ENCODE measurements at places on chromosomes 6 and 20.

DNA sequence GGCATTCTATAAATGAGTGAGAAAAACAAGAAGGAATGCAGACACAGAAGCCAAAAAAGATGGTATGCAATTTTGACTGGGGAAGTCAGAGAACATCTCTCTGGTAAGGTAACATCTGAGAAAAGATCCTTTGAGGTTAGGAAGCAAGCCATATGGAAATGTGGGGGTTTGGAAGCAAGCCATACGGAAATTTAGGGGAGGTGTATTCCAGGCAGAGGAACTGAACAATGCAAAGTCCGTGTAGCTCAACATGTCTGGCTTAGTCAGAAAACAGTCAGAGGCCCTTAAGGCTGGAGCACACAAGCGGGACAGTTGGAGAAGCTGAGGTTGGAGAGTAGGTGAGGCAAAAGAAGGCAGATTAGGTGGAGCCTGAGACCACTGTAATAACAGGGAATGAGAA, 35.3 kb downstream of the RALGAPA2 start:
- DNase-seq, result no peak

DNA sequence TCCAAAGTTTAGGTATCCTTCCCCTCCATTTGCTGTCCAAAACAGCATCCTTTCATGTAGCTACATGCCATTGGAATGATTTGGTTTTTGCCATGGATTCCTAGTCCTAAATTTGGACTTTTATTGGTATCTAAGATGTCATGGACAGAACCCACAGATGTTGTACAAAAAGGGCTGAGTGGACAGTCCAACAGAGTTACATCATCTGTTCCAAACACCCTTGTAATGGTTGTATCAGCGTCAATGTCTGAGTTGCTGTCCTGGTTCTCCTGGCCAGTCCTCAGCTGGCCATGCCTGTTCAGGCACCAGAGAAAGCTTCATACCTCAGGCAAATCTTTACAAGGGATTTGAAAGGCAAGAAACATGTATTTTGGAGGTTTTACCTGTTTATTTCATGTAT, 191.3 kb downstream of the ESR1 start:
- DNase-seq, result no peak

DNA sequence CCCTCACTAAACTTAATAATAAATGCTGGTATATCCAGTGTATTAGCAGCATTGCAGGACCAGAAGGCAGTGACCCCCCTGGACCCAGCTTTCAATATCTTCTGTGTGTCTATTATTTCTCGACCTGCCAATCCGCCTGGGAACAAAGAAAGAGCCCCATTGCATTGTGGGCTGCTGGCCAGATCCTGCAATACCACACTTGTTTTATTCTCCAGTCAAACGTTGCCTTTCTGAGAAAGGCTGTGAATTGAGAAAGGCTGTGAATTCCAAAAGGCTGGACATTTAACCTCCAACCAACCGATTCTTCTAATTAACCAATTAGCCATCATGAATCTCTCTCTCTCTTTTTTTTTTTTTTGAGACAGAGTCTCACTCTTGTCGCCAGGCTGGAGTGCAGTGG, 1.5 kb upstream of the MTO1 start:
- no peak for DNase-seq

DNA sequence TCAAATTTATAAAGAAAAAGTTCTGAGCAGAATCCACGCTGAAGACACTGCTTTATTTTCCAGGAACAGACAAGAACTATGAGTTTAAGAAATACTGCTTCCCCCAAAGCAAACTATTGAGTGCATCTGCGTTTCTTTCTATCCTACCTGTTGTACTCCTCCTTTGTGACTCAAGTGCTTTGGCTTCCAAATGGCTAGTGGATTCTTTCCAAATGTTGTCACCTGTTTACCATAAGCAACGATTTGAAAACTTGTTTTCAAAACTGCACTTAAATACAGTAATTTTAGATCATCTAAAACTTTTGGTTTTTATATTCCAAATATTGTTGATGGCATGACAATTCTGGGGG, 9.5 kb downstream of the PXDC1 start:
- DNase-seq, result no peak

GRCh38 chr6:47724300-47724699, 25.9 kb downstream of the ADGRF4 start:
- DNase-seq, result no peak
